ENCODE measurements at places on chromosomes 1 and 21. TPM values are rescaled to one million over a fixed set of nuclear protein-coding genes. Genes with fewer than 3 reads are reported as not detected.

DDR2 gene
- total RNA-seq: 47.2 TPM

- no peak for DNase-seq
Measured at GRCh38 chr1:226404904-226405222, 3.0 kb downstream of the PARP1 start.

DRAXIN gene
- 0.15 TPM for total RNA-seq

PBX1 gene
- total RNA-seq: 95.4 TPM

DNA sequence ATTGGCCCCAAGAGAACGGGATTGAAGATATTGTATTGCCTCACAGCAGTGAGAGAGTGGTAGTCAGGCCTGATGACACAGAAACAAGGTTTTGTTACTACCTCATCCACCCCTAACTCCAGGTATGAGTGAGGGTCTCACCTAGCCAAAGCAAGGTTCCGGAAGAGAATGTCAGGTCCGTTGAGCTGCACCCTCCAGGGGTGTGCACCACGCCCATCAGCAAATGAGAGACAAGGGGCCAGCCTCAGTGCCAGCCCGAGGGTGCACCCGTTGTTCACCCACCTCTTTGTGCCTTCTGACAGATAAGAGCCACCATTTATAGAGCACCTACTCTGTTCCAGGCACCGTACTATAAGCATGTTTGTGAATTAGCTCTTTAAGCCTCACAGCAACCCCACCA is 121.9 kb upstream of the IPO9 start:
- DNase-seq: no peak

RPS6KA1 gene
- total RNA-seq: 43.0 TPM

GLIS1 gene
- 0.59 TPM for total RNA-seq

LAD1 gene
- 13.1 TPM for total RNA-seq

GRCh38 chr1:55329091-55329490 is 113.9 kb upstream of the USP24 start:
- no peak for DNase-seq

MAP1LC3C gene
- 7.2 TPM for total RNA-seq

- DNase-seq: no peak
Measured at GRCh38 chr1:213521206-213521605, 466.6 kb upstream of the PROX1 start.

SIPA1L2 gene
- total RNA-seq: 16.3 TPM

DNA sequence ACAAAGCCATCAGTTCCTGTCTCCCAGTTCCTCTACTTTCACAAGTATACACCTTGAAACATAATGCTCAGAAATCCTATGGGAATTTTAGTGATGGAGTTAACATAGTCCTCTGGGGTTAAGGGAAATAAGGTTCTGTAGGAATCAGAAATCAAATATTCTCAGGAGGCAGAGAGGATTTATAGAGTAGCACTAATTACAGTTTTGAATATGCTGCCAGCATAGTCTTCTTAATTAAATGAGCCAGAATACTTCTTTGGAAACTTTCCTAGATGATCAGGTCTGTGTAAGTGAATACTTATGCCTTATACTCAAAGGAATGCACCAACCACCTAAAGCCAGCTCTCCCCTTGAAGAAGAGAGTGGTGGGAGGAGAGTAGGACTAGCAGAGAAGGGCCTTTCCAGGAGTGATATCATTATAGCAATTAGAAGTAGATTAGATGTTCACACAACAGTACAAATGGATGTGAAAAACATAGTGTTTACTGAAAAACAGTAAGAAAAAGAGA is 31.4 kb upstream of the DIRAS3 start:
- DNase-seq: no peak

All from breast epithelium (tissue), 4 donors.